ENCODE measurements at places on chromosomes 1 and 21.

DNA sequence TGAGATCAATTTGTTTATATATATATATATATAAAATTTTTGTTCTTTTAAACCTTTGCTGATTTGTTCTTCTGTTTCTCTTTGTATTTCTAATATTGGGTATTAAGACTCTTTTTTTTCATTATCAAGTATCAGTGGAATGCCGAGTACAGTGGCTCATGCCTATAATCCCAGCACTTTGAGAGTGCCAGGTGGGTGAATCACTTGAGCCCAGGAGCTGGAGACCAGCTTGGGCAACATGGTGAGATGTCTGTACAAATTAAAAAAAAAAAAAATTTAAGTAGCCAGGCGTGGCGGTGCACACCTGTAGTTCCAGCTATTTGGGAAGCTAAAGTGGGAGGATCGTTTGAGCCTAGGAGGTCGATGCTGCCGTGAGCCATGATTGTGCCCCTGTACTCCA, 67.1 kb downstream of the MAST2 start:
- no peak for DNase-seq

DNA sequence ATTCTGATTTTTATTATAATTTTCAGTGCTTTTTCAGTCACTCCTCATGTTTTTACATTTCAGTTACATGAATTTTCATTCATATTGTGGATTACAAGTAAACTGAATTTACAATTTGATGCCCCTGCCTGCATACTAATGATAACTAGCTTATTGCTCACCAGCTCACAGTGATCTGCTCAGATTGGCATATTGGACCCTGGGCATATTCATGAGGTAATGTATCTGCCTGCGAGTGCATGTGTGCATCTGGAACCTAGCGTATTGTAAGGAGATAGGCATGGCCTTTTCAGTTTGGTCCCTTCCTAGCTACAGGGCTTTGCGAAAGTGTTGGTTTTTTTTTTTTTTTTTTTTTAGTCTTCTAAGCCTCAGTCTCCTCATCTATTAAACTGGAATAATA, 213.7 kb downstream of the SDCCAG8 start:
- no peak for DNase-seq

DNA sequence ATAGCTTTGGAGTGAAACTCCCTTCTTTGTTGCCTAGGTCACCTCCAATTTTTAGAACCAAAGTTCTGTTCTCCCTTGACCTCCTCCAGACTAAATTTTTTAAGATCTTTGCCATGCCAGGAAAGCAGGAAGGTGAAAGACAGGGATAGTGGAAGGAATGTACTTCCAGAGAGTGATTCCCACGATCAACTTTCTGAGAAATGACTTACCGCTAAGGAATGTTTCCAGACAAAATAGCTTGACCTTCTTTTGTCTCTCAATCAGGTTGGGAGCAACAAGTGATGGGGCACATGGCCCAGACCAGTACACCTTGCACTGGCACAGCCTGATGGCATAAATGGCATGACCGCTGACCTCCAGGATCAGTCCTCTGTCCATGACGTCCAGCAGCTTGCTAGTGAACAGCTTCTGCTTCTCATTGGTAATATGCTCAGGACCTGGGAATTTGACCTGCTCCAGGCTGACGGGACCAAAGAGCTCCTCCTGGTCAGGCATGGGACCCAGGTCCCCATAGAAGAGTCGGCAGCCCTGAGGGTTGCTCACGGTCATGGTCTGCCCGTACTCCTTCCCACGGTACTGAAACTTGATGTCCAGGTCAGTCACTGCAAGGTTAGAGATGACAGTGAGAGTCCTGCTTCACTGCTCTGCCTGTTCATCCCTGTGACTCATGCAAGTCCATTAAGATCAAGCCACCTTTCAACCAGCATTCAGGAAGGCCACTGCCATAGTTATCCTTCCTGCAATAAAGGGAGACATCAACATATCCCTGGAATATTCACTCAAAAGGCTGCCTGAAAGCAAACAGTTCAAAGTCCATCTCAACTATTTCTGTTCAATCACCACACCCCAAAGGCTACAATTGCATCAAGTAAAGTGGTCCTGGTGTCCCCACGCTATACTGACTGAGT, 6.2 kb upstream of the C1orf74 start:
- no peak for DNase-seq

GRCh38 chr21:15206514-15206913, 141.7 kb upstream of the NRIP1 start:
- peak; percentile 74 for DNase-seq

- no peak for DNase-seq
These were observed 5.5 kb downstream of the GSTM4 start for GRCh38 chr1:109661391-109661790.

- DNase-seq, result peak; percentile 74
These were observed 1.1 kb upstream of the RCAN3 start for GRCh38 chr1:24501371-24502064.

GRCh38 chr1:32179193-32179442, 357 bp upstream of the TXLNA start:
- no peak for DNase-seq

DNA sequence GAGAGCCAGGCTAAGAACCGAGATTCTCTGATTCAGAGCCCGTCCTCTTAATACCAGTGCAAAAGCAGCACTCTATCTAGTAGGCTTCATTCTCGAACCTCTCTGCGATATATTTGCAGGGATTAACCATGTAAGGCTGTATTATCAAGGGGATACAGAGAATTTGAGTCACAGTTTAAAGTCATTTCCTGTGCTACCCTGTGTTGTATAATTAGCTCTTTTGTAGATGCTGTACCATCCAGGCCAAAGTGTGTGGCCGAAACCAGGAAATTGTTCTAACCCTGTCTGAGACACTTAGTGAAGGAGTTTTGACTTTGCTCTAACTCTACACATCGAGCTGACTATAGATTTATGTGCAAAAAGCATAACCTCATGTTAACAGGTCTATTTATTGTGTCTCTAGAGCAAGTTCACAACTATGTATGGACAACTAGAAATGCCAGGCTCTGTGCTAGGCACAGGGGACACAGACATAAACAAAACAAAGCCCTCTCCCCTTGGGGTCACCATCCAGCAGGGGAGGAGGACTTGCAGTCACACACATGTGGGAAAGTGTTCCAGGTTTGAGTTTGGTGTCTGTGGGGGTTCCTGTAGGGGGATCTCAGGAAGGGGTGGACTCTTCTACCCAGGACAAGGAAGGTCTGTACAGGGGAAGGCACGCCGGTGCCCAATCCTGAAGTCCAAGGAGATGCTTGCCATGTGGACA, 182.2 kb downstream of the DHRS3 start:
- no peak for DNase-seq

DNA sequence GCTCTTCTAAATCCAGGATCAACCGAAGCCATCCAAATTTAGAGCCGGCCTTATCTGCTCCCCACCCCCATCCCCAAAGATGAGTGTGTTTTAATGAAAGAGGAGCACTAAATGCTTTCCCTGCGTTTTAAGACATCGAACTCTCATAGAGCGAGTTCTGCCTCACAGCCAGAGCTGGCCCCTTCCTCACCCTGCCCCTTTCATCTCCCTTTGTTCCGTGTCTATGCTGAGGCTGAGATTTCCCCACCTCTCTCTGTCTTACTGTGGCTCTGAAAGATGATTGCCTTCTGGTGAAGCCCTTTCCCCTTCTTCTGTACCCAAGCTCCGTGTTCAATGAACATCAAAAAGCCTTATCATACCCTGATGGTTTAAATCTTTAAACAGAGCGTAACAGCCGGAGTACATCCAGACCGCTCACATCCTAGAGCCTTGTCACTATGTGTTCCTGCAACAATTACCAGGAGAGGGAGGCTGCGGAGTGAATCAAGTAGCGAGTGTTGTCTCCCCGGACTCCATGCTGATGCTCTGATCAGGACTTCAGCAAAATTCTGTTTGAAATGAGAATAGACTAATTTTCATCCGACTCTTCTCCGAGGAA, 110.1 kb downstream of the ZNF326 start:
- DNase-seq, result no peak

DNA sequence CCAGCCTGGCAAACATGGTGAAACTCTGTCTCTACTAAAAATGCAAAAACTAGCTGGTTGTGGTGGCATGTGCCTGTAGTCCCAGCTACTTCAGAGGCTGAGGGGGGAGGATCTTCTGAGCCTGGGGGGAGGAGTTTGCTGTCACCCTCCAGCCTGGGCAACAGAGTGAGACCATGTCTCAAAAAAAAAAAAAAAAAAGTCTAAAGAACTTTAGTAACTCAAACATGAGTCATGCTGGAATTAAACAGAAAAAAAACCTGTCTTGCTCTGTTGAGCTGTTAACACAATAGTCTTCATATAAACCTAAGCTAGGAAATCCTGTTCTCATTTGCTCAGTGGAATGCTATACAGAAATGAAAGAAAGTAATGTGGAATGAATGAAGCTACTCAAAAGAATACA, 16.7 kb upstream of the DISP1 start:
- DNase-seq, result peak; percentile 56

- DNase-seq, result peak; percentile 43
These were observed 162.9 kb downstream of the PLPP3 start for GRCh38 chr1:56416495-56416894.

DNA sequence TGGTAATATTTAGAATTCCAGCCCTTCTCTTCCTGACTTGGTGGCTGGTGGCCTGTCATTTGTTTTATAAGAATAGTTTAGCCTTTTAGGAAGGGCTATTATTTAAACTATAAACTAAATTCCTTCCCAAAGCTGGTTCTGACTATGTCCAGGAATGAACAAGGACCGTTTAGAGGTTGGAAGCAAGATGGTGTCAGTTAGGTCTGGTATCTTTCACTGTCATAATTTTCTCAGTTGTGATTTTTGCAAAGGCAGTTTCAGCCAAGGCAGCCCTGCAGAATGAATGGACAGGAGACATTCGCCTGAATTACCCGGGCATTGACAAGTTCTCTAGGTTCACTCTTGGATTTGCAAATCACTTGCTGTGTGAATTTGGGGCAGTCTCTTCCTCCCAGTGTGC, 67.2 kb downstream of the TLR5 start:
- DNase-seq, result no peak

DNA sequence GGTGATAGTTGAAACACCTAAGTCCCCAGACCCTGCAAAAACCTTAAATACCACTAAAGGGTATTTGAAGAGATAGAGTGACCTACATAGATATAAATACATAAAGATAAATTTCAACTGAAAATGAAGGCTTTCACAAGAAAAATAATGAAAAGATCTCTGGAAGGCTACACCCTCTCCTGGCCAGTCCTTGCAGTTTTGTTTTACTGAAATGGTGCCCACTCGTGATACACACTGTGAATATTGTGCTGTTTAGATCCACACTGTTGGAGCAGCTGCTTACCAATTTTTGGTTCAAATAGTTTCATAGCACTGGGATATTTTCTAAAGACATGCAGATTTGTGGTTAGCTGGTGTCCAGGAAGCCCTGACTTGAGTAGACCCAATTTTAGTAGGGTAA, 31.5 kb upstream of the RNF187 start:
- no peak for DNase-seq

DNA sequence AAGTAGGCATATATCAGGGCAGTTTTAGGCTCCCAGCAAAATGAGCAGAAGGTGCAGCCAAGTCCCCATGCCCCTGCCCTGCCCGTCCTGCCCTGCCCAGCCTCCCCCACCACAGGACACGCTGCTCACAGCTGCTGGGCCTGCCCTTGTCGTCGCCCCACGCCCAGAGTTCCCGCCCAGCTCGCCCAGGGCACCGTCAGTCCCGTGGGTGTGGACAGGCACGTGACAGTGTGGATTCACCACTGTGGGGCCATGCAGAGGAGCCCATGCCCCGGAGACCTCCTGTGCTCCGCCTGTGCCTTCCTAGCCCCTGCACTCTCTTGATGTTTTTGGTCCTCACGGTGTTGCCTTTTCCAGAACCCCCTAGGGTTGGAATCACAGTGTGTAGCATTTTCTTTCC, 7.0 kb downstream of the FAAP20 start:
- no peak for DNase-seq

DNA sequence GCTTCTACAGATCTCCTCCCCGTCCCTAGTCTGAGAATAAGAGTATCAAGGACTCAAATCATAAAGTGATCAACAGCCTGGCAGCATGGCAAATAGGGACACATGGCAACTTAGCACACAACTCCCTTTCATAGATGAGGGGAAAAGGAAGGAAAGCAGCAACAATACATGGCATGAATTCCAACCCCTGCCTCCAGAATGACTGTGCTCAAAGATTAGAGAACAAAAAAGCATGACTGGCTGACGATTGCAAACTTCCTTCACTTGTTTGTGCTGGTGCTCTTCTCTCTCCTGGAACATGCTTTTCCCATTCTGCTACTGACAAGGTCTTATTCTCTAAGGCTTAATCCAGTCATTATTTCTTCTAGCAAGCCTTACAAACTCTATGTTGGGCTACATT, 11.5 kb downstream of the KTI12 start:
- DNase-seq, result no peak

GRCh38 chr1:225460737-225461532, 33.1 kb upstream of the LBR start:
- peak; percentile 54 for DNase-seq
